T-cell (primary cell): ENCODE measurements at places on chromosomes 2 and 18.

DNA sequence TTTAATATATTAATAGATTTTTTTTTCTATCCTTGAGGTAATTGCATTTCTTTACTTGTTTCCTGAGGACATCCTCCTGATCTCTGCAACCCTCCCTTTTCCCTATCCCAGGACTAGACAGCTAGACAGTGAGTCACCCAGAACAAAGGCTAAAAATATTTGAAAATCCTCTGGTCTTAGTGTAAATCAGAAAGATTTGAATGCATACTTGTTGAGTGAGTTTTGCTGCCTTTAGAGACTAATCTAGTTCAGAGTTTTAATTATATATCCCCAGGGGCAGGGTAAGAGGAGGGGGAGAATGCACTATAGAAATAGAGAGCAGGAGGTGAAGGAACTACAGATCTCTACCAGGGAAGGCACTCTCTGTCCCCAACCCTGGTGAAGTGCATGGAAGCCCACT, 202.3 kb upstream of the TCF4 start:
- DNase-seq: no peak

DNA sequence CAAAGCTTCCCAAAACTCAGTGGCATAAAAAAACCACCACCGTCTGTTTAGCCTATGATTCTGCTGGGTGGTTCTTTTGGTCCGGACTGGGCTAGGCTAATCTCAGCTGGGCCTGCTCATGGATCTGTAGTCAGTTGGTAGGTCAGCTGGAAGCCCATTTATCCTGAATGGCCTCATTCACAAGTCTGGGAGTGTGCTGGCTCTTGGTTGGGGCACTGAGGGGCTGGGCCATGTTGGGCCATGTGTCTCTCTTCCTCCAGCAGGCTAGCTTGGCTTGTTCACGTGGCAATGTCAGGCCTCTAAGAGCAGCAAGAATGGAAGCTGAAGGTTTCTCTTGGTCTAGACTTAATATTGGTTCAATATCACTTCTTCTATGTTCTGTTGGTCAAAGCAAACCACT, 95.7 kb upstream of the HS6ST1 start:
- DNase-seq: no peak

DNA sequence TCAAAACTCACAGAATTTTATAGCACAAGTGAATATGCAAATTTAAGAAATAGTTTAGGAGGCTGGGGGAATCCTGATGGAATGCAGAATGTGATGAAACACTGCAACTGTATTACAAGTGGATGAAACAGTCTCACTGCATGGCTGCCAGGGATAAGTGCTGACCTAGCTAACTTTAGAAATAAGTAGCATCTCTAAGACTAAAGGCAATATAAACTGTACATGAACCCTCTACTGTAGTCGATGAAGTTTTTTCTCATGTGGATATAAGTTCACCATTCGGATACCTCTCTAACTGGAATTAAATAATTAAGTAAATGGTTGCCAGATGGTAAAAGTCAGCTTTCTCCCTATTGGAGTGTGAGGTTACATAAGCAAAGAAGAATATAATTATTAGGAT, 777.8 kb upstream of the RAB6C start:
- DNase-seq: no peak

GRCh38 chr2:222146488-222146887, 152.3 kb downstream of the PAX3 start:
- DNase-seq: no peak

GRCh38 chr2:28098501-28099225, 208.1 kb downstream of the BABAM2 start:
- DNase-seq: no peak

GRCh38 chr2:190355968-190356644, 12.7 kb downstream of the INPP1 start:
- DNase-seq: no peak
